ENCODE measurements at places on chromosomes 3 and 15. TPM values are rescaled to one million over a fixed set of nuclear protein-coding genes. Genes with fewer than 3 reads are reported as not detected.

- H3K4me3 ChIP-seq = no peak overlapping the region
- H3K4me1 ChIP-seq = no peaks in the 10 kb centered on the region
- no peak for DNase-seq
- no peaks in the 10 kb centered on the region for H3K27me3 ChIP-seq
- H3K36me3 ChIP-seq = no peaks in the 10 kb centered on the region
Measured at GRCh38 chr15:95848126-95848525, 482.4 kb upstream of the NR2F2 start.

DNA sequence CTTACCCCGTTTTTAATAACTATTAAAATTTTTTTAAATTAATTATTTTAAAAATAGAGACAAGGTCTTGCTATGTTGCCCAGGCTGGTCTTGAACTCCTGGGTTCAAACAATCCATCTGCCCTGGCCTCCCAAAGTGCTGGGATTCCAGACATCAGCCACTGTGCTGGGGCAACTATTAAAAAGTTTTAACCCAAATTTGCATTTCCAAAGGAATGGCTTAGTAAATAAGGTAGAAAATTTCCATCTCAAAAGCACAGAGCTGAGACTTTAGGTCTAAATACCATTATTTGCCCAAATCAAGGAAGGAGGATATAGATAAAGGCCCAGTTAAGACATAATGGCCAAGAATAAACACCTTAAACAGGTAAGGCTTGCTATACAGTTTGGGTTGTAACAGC lies 56.4 kb downstream of the MINDY4B start:
- no peaks in the 10 kb centered on the region for H3K36me3 ChIP-seq
- no peaks in the 10 kb centered on the region for H3K27me3 ChIP-seq
- H3K4me1 ChIP-seq = no peaks in the 10 kb centered on the region
- H3K4me3 ChIP-seq = no peak overlapping the region
- no peak for DNase-seq

- H3K27me3 ChIP-seq = no peaks in the 10 kb centered on the region
- DNase-seq = no peak
- H3K4me3 ChIP-seq = no peak overlapping the region
- H3K27ac ChIP-seq = no peak overlapping the region
Measured at GRCh38 chr3:114370537-114371174, 76.8 kb downstream of the TIGIT start.

- H3K27me3 ChIP-seq = no peaks in the 10 kb centered on the region
- H3K36me3 ChIP-seq = no peaks in the 10 kb centered on the region
Measured at GRCh38 chr3:139670196-139670595, 7.6 kb downstream of the NMNAT3 start.

GRCh38 chr3:20622304-20622703 lies 436.3 kb upstream of the SGO1 start:
- DNase-seq = no peak
- no peaks in the 10 kb centered on the region for H3K27me3 ChIP-seq

DNA sequence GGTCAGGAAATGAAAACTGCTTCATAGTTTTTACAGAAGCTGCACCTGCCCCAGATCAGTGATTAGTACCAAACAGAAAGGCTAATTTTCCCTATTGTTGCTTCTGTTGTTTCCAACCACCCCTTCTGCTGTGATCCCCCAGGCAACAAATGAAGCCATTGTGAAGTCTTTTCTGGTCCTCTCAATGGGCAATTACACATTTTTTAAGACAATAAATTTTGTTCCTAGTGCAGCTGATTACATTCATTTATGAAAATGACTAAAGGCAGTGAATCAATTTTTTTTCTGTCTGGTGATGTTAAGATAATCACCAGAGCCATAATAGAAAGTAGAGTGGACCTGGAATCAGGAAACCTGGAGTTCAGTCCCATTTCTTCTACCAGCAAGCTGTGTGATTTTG lies 32.7 kb downstream of the GLDN start:
- no peaks in the 10 kb centered on the region for H3K27me3 ChIP-seq
- no peak overlapping the region for H3K27ac ChIP-seq
- no peak overlapping the region for H3K4me3 ChIP-seq

GRCh38 chr15:82999905-83000671 lies 11.4 kb downstream of the C15orf40 start:
- peaks cover 3% of the 10 kb centered on the region for H3K4me1 ChIP-seq
- peaks cover under 1% of the 10 kb centered on the region for H3K36me3 ChIP-seq
- no peaks in the 10 kb centered on the region for H3K27me3 ChIP-seq

- H3K27ac ChIP-seq = peak overlapping the region; percentile 35
- DNase-seq = no peak
- peaks cover 59% of the 10 kb centered on the region for H3K4me1 ChIP-seq
Measured at GRCh38 chr3:10942690-10943205, 49.8 kb upstream of the SLC6A1 start.

- peaks cover 22% of the 10 kb centered on the region for H3K4me1 ChIP-seq
- H3K27ac ChIP-seq = no peak overlapping the region
- H3K4me3 ChIP-seq = no peak overlapping the region
- DNase-seq = no peak
- peaks cover 6% of the 10 kb centered on the region for H3K27me3 ChIP-seq
Measured at GRCh38 chr3:72270730-72271129, 485.8 kb upstream of the PROK2 start.

- H3K36me3 ChIP-seq = no peaks in the 10 kb centered on the region
- H3K4me1 ChIP-seq = no peaks in the 10 kb centered on the region
- no peak overlapping the region for H3K4me3 ChIP-seq
- no peak for DNase-seq
- H3K27ac ChIP-seq = peak overlapping the region; percentile 40
Measured at GRCh38 chr3:153221748-153222162, 59.7 kb downstream of the RAP2B start.

The CDAN1 gene
- 9.9 TPM for total RNA-seq

The SLC27A2 gene
- 3.8 TPM for total RNA-seq

The CISH gene
- 1.1 TPM for total RNA-seq

The ROBO1 gene
- 181 TPM for total RNA-seq

The ATRIP gene
- total RNA-seq = 7.9 TPM

The PLSCR5 gene
- total RNA-seq = 0.88 TPM
